ENCODE measurements at places on chromosomes 1 and 21. TPM values are rescaled to one million over a fixed set of nuclear protein-coding genes. Genes with fewer than 3 reads are reported as not detected.

Gene OLIG2
- not detected for polyA plus RNA-seq

Gene PGLYRP3
- polyA plus RNA-seq = not detected

Gene ESRRG
- polyA plus RNA-seq = not detected

Gene GCSAML
- not detected for polyA plus RNA-seq

GRCh38 chr1:165843304-165843703, 15.9 kb downstream of the UCK2 start:
- DNase-seq = no peak

DNA sequence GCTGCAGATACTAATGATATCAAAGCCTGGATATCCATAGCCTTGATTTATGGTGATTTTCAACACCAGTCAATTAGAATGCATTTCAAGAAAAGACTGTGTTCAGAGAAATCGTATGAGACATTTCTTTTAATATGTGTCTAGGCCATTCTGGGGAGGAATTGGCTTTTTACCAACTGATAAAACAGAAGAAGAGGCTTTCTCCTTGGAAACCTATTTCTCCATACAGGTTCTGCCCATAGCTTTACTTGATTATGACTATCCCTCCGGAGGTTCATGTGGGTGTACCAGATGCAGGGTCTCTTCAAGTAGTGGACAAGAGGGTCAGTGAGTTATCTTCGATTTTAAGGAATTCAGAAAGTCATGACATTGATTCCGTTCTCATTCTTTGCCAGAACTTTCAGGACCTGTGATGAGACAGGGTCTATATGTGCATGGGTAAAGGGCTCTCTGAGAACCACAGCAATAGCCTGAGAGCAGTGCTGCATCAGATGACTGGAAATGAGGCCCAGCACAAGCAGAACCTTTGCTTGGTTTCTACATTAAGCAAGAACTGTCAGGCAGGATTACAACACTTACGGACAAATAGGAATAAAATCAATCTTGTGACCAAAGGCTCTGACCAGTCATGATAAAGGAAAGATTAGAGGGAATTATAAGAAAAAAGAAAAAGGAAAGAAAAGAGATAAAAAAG, 263.7 kb upstream of the SGIP1 start:
- no peak for DNase-seq

DNA sequence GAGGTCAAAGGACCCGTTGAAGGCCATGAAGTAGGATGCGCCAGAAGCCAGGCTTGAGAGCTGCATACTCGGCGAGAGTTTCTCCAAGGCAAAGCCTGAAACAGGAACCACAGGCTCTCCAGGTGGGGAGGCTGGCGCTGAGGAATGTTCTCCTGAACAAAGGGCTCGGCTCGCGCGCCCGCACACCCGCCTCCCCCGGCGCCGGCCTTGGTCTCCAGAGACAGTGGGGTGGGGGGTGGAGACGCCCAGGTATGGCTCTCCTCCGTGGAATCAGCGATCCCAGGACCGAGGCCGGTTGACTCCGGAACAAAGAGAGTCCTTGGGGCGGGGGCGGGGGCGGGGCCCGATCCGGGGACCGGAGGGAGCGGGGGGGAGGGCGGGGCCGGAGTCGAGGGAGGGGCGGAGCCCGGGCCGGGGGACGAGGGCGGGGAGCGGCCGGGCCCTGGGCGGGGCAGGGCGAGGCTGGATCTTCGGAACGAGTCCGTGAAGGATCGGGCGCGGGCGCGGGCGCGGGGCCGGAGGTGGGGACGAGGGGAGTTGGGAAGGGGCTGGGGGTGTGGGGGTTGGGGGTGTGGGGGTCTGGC, 85.0 kb downstream of the NKAIN1 start:
- no peak for DNase-seq

GRCh38 chr1:1602968-1603506, 3.1 kb upstream of the FNDC10 start:
- DNase-seq = no peak

GRCh38 chr1:227424953-227425352, 106.7 kb upstream of the CDC42BPA start:
- no peak for DNase-seq

DNA sequence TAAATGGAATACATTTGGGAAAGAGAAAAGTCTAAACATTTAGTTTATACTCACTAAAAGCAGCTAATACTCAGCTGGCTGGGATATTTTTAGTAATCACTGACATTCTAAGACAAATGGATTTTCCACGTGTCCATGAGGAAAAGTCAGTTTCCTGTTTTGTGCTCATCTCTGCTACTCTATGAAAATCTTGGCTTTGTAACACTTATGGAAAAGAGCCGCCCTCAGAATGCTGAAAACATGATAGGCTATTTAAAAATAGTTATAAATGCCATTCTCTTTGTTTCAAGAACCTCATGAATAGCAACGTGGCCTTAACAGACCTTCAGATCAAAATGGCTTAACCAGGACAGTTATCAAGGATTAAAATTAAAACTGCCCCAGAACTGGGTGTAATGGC, 29.9 kb downstream of the MRAP start:
- DNase-seq = no peak

Measured in GM12878 (cell line).